ENCODE measurements at places on chromosomes 2 and 18.

- no peak for DNase-seq
These were observed 32.1 kb downstream of the EPAS1 start for GRCh38 chr2:46329340-46329739.

DNA sequence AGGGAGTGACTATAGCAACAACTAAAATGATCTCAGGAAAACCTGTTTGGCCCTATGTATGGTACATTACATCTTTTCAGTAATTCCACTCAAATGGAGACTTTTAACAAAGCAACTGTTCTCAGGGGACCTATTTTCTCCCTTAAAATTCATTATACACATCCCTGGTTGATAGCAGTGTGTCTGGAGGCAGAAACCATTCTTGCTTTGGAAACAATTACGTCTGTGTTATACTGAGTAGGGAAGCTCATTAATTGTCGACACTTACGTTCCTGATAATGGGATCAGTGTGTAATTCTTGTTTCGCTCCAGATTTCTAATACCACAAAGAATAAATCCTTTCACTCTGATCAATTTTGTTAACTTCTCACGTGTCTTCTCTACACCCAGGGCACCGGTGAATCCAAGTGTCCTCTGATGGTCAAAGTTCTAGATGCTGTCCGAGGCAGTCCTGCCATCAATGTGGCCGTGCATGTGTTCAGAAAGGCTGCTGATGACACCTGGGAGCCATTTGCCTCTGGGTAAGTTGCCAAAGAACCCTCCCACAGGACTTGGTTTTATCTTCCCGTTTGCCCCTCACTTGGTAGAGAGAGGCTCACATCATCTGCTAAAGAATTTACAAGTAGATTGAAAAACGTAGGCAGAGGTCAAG, 955 bp downstream of the TTR start:
- no peak for DNase-seq

GRCh38 chr2:176178038-176178756, 10.3 kb upstream of the HOXD1 start:
- DNase-seq: no peak

DNA sequence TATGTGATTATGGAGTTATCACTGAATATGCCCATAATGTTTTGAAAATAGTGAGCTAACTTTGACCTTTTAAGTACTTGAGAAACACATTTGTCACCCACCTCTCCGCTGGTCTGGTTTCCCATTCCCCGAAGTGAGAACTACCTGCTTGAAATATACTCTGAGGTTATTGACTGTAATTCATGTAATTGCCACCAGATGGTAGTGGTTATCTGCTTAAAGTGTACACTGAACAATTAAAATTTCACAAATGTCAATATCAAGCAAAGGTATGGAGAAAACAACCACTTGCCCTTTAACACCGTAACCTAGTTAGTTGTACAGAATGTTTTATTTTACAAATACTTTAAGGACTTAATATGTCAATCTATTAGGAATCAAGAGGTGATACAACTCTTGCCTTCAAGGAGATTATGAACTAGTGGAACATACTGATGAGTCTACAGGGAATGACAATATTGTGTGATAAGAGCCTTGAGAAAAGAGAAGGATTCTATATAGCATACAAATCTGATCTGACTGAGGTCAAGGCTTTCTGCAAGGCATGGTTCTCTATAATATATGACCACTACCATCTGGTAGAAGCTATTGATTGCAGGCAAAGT, 316.8 kb upstream of the KCNH7 start:
- DNase-seq: no peak

- DNase-seq: no peak
These were observed 217.5 kb upstream of the SOX11 start for GRCh38 chr2:5474716-5475115.

- DNase-seq: peak; percentile 16
These were observed 378 bp upstream of the IAH1 start for GRCh38 chr2:9473985-9474360.

- DNase-seq: peak; percentile 78
These were observed 241.6 kb downstream of the PDE11A start for GRCh38 chr2:177830881-177831386.

DNA sequence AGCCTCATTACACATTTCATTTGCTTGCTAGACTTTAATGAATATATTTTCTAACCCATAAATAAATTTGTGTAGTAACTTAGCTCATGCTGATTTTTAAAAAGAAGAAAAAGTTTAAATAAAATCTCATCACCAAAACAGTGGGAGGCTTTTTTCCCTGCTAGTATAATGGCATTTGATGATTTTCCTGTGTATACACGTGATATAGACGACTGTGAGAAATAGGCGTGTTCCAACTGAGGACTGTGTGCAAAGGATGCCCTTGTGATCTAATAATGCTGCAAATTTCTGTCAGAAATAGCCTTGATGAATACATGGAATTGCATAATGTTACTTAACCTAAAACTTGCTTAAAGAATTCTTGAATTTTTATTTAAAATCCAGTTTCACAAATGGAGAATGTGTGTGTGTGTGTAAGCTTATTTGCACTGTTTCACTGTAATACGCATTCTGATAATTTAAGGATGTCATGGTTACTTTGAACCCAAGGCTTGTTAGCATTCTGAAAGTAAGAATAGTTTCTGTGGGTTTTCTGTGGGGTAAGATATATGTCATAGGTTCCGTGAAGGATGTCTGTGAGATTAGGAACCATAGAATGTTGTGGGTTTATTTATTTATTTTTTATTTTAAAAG, 178.0 kb downstream of the DLGAP1 start:
- DNase-seq: no peak

- DNase-seq: no peak
These were observed 86.0 kb downstream of the TACR1 start for GRCh38 chr2:75113231-75113869.
